Progenitor cell of endocrine pancreas (in vitro differentiated cells): ENCODE measurements at places on chromosomes 12 and 14.

GRCh38 chr14:99675951-99676350, 8.1 kb upstream of the CYP46A1 start:
- no peak for DNase-seq
- peaks cover 18% of the 10 kb centered on the region for H3K27me3 ChIP-seq
- no peak overlapping the region for H3K4me3 ChIP-seq
- peaks cover 4% of the 10 kb centered on the region for H3K4me1 ChIP-seq
- H3K36me3 ChIP-seq: no peaks in the 10 kb centered on the region
- no peak overlapping the region for H3K27ac ChIP-seq

DNA sequence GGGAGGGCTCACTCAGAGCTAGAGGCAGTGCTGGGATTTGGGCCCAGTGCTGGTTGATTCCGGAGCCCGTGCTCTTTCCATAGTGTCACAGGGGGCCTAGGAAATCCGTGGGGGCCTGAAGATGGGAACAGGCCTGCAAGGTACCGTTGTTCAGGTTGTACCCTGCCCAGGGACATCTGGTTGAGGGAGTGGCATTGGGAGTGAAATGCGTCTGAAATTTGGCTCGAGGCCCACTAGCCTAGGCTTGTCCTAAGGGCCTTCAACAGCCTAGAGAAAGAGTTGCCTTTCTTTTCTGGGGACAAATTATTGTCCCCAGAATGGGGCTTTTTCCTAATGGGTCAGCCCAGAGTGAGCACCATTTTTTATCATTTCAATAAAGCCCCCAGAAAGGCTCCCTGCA, 26.4 kb upstream of the FAM222A start:
- DNase-seq: no peak
- H3K36me3 ChIP-seq: no peaks in the 10 kb centered on the region

DNA sequence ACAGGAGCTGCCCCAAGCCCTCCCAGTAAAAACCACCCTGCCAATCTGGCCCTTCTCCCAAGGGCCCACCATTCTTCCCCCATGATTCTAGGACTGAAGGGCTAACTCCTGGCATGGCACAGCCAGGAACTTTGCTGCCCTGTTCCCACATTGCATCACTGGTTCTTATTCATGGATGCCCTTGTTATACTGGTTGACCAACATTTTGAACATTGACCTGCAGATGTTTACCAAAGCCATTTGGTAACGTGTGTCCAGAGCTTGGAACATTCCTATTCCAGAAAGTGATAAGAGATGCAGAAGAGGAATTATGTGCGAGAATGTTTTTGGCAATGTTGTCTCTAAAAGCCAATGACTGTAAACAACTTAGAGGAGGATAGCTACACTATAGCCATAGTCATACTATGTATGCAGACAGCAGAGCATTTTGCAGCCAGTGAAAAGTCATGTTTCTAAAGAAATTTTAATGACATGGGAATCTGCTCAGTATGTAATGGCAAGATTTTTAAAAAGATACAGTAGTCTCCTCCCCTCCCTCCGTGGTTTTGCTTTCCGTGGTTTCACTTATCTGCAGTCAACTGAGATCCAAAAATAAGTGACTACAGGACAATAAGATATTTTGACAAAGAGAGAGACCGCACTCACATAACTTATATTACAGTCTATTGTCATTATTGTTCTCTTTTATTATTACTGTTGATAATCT, 108.8 kb downstream of the DAAM1 start:
- H3K36me3 ChIP-seq: peaks cover 6% of the 10 kb centered on the region
- H3K4me3 ChIP-seq: no peak overlapping the region
- no peak for DNase-seq
- H3K27ac ChIP-seq: no peak overlapping the region
- no peaks in the 10 kb centered on the region for H3K27me3 ChIP-seq

GRCh38 chr12:14756334-14757143, 46.7 kb downstream of the WBP11 start:
- no peak overlapping the region for H3K4me3 ChIP-seq
- H3K36me3 ChIP-seq: peaks cover 19% of the 10 kb centered on the region
- peak; percentile 33 for DNase-seq
- H3K4me1 ChIP-seq: peaks cover 9% of the 10 kb centered on the region
- H3K27me3 ChIP-seq: no peaks in the 10 kb centered on the region
- no peak overlapping the region for H3K27ac ChIP-seq

GRCh38 chr12:50562520-50563433, 58.0 kb downstream of the DIP2B start:
- no peak overlapping the region for H3K4me3 ChIP-seq
- H3K27ac ChIP-seq: no peak overlapping the region
- DNase-seq: no peak
- H3K4me1 ChIP-seq: peaks cover 16% of the 10 kb centered on the region
- H3K27me3 ChIP-seq: no peaks in the 10 kb centered on the region

GRCh38 chr12:131210506-131211339, 257.0 kb downstream of the ADGRD1 start:
- H3K4me1 ChIP-seq: no peaks in the 10 kb centered on the region
- H3K4me3 ChIP-seq: no peak overlapping the region
- no peaks in the 10 kb centered on the region for H3K36me3 ChIP-seq
- H3K27me3 ChIP-seq: peaks cover 7% of the 10 kb centered on the region
